Cardiac ventricle fibroblast (primary cell): ENCODE measurements at places on chromosomes 2 and 18. TPM values are rescaled to one million over a fixed set of nuclear protein-coding genes. Genes with fewer than 3 reads are reported as not detected.

The INO80B gene
- total RNA-seq: 16.6 and 18.4 TPM in 2 replicates

The RIT2 gene
- total RNA-seq: not detected in 2 replicates

The LIMS4 gene
- total RNA-seq: 20.4 and 22.1 TPM in 2 replicates

The TUBB8B gene
- 0.50 TPM in 1 of 2 replicates, not detected in the other for total RNA-seq

The CD8B2 gene
- total RNA-seq: not detected in 2 replicates

The FZD7 gene
- 24.4 TPM in 2 replicates for total RNA-seq

The CD207 gene
- not detected in 2 replicates for total RNA-seq

The ST6GAL2 gene
- total RNA-seq: 2.7 and 4.7 TPM in 2 replicates

The RPRM gene
- not detected in 2 replicates for total RNA-seq

The ANKRD30BL gene
- not detected in 2 replicates for total RNA-seq
